Activated T-helper 1 cell treated with anti-CD3 and anti-CD28 coated beads, Interleukin-12 subunit alpha, Interleukin-12 subunit beta, Interleukin-2, Interleukin-4 antibody, amounts not matched to agents 30 ng/mL and 10 ng/mL and 1 ng/mL, durations not matched to agents 14 hours and 24 hours and 36 hours (primary cell): ENCODE measurements at places on chromosomes 7 and 10.

- no peak overlapping the region for H3K4me3 ChIP-seq
- no peak overlapping the region for H3K27ac ChIP-seq
- H3K36me3 ChIP-seq = no peaks in the 10 kb centered on the region
- DNase-seq = no peak
- no peaks in the 10 kb centered on the region for H3K4me1 ChIP-seq
Observed at GRCh38 chr10:110792476-110793125, 79.1 kb upstream of the PDCD4 start.

DNA sequence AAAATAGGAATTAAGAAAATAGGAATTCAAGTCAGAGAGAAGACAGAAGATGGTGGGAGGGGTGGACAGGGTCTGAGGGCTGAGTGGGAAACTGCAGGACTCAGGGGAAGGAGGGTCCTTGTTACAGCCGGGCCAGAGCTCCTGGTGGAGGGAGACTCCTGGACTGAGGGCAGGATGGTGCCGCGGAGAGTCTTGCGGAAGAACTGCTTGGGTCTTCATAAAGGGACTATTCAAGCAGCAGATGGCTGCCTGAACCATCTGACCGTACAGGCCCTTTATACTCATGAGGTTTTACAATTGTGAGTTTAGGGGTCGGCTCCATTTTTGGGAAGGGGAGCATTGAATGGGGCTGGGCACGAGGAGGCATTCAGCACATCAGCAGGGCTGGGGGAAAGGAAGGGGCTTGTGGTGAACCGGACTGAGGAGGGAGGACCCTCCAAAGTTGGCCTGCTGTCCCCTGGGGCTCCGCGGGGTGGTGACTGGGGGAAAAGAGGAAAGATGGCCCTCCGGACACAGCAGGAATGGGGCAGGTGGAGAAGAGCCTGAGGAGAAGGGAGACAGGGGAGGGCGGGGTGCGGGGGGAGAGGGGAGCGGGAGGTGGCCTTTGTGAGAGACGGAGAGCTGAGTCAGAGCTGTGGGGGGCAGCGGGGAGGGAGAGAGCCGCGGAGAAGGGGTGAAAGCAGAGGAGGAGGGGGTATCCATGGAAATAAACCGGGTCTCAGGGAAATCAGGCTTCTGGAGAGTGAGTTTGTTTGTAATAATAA is 1.5 kb downstream of the FAM131B start:
- no peaks in the 10 kb centered on the region for H3K36me3 ChIP-seq
- H3K27me3 ChIP-seq = peaks cover 65% of the 10 kb centered on the region
- peak overlapping the region; percentile 21 for H3K27ac ChIP-seq
- no peak for DNase-seq
- no peaks in the 10 kb centered on the region for H3K4me1 ChIP-seq

GRCh38 chr10:103225939-103226338 is 19.7 kb upstream of the RPEL1 start:
- H3K4me1 ChIP-seq = no peaks in the 10 kb centered on the region
- H3K27me3 ChIP-seq = peaks cover 4% of the 10 kb centered on the region
- H3K36me3 ChIP-seq = peaks cover 4% of the 10 kb centered on the region
- no peak overlapping the region for H3K27ac ChIP-seq
- DNase-seq = no peak

GRCh38 chr7:155358066-155358947 is 60.6 kb downstream of the INSIG1 start:
- H3K27me3 ChIP-seq = peaks cover under 1% of the 10 kb centered on the region
- H3K4me3 ChIP-seq = no peak overlapping the region
- H3K36me3 ChIP-seq = no peaks in the 10 kb centered on the region
- H3K27ac ChIP-seq = no peak overlapping the region
- DNase-seq = no peak

DNA sequence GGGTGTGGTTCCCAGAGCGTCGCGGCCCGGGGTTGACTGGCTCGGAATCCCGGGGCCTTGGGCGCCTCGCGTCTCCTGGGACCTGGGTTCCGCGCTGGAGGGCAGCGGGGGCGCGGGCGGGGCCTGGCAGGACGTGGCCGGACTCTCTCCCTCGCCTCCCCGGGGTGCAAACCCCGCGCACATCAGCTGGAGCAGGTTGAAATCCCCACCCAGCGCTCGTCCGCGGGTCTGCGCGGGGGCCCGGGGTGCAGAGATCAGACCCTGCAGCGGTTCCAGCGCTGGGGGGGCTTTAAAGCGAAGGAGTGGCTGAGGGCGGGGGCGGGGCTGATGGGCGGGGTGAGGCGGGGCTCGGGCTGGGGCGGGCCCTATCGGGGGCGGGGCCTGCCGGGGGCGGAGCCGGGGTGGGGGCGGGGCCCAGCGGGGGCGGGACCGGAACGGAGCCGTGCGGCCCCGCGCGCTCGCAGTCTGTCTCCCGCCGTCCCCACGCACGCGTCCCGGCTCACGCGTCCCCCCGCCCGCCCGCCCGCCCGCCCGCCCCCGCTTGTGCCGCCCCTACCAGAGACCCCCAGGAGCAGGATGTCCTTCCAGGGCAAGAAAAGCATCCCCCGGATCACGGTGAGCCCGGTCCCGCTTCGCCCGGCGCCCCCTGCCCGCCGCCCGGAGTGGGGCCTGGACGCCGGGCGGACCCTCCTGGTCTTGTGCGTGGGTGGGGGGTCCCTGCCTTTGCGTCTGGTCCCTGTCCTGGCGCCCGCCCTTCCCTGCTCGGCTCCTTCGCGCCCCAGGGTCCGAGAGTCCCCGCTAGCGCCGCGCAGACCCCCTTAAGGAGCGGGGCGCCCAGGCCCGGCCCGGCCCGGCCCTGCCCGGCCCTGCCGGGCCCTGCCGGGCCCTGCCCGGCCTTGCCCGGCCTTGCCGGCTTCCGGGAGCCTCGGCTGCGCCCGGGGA is at the start of gene DPYSL4:
DPYSL4 (plus strand) TSS at position 461 of the 942 bp plus-strand sequence; CDS start at position 577, 116 bp downstream.
- H3K27ac ChIP-seq = no peak within 1 kb of the TSS
- peak within 1 kb of the TSS; percentile 71 for H3K4me3 ChIP-seq
- H3K4me1 ChIP-seq = no peaks in the 10 kb centered on the region
- peak; percentile 16 for DNase-seq

GRCh38 chr10:59830601-59831259 is 75.6 kb downstream of the CCDC6 start:
- H3K36me3 ChIP-seq = peaks cover 45% of the 10 kb centered on the region
- DNase-seq = no peak
- H3K27me3 ChIP-seq = no peaks in the 10 kb centered on the region
- H3K27ac ChIP-seq = no peak overlapping the region
- H3K4me3 ChIP-seq = no peak overlapping the region

DNA sequence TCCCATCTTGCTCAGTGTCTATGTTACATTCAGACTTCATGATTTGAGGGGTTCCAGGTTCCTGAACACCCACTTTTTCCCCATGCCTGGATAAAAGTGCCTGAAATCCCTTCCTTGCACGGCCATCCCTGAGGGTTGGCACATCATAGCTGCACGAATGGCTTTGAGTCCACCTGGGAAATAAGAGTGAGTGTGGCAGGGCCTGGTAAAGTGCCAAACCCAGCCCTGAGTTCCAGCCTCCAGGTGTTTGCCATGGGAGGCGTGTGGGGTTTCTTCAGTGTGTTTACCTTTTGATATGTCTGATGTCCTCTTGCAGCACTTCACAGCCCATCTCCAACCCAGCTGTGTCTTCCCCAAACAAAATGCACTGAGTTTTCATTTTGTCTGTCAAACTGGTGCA is 145.7 kb downstream of the PAXIP1 start:
- no peaks in the 10 kb centered on the region for H3K27me3 ChIP-seq
- H3K4me1 ChIP-seq = no peaks in the 10 kb centered on the region
- H3K27ac ChIP-seq = no peak overlapping the region
- no peak for DNase-seq
- H3K4me3 ChIP-seq = no peak overlapping the region

DNA sequence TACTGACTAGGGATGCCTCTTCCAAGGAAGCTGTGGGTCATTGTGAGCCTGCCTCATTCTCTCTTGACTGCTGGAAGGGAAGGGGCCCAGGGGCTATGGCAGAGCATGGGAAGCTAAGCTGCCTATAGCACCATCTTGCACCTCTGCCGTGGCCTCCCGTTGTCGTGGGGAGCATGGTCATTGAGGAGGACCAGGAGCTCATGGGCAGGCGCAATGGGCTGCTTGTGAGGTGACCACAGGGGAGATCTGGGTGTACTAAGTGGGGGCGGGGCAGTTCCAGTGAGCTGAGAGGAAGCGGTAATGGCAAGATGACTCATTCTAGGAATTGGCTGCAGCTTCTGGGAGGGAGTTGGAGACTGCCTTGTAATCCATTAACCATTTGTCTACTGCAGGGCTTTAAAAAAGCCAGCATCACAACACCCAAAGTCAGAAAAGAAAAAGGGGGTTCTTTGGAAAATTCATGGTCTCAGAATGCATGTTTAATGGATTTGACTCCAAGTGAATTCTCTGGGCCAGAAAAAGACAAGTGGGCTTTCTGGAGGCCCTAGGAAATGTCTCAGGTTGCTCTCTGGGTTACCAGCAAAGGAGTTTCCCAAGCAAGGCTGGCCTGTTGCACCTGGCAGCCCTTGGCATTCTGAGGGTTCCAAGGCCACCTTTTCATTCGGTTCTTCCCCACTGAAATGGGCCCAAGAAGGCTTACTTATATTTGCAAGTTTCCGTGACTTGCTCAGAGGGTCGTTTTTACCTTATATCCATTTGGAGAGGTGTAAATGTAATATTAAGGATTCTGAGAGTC is 3.6 kb downstream of the DUSP5 start:
- peak overlapping the region; percentile 97 for H3K27ac ChIP-seq
- DNase-seq = peak; percentile 76
- no peaks in the 10 kb centered on the region for H3K27me3 ChIP-seq
- H3K36me3 ChIP-seq = peaks cover 80% of the 10 kb centered on the region
- H3K4me1 ChIP-seq = peaks cover 74% of the 10 kb centered on the region

- H3K27me3 ChIP-seq = no peaks in the 10 kb centered on the region
- no peak for DNase-seq
- H3K36me3 ChIP-seq = no peaks in the 10 kb centered on the region
- no peak overlapping the region for H3K4me3 ChIP-seq
- no peak overlapping the region for H3K27ac ChIP-seq
Observed at GRCh38 chr10:106540645-106541044, 623.9 kb downstream of the SORCS1 start.

GRCh38 chr7:121046893-121047468 is 58.5 kb downstream of the CPED1 start:
- no peaks in the 10 kb centered on the region for H3K27me3 ChIP-seq
- no peaks in the 10 kb centered on the region for H3K36me3 ChIP-seq
- no peak overlapping the region for H3K4me3 ChIP-seq
- no peak overlapping the region for H3K27ac ChIP-seq
- no peak for DNase-seq
